ENCODE measurements at places on chromosomes 13 and 19.

GRCh38 chr13:98917116-98917515 is 60.7 kb downstream of the DOCK9 start:
- DNase-seq = no peak

DNA sequence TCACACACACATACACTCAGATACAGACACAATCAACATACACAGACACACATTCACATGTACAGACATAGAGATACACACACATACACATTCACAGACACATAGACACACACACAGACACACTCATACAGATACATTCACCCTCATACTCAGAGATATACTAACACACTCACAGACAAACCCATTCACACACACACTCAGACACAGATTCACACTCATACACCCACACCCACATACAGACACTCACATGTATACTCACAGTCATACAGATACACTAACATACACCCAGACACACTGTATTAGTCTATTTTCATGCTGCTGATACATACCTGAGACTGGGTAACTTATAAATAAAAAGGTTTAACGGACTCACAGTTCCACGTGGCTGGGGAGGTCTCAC is 30.8 kb downstream of the GJA3 start:
- no peak for DNase-seq

GRCh38 chr13:100184095-100184494 is 95.2 kb downstream of the PCCA start:
- no peak for DNase-seq

DNA sequence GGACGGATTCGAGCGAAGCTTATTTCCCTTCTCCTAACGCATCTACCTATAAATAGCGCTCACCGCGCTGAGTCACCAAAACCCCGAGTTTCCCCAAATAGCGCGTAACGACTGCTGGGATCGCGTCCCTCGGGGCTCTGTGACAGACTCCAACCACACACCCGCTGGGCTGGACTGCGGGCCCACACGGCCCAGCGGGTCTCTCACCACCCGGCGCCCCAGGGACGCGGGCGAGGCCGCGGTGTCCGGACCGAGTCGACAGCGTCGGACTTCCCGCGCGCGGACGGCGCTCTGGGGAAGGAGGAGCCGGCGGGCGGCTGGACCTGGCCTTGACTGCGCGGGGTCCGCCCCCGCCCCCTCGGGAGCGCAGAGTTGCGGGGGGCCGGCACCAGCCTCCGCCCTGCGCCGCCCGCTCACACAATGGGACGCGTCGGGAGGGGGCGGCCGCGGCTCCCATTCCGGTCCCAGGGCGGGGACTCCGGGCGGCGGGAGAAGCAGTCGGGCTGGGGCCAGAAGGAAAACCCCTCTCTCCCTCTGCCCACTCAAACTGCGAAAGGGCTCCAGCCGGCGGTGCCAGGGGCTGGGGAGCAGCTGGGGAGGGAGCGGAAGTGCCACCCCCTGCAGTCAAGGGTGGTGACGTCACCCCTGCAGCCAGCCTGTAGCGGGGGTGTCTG is 108.8 kb downstream of the KCNRG start:
- peak; percentile 97 for DNase-seq

DNA sequence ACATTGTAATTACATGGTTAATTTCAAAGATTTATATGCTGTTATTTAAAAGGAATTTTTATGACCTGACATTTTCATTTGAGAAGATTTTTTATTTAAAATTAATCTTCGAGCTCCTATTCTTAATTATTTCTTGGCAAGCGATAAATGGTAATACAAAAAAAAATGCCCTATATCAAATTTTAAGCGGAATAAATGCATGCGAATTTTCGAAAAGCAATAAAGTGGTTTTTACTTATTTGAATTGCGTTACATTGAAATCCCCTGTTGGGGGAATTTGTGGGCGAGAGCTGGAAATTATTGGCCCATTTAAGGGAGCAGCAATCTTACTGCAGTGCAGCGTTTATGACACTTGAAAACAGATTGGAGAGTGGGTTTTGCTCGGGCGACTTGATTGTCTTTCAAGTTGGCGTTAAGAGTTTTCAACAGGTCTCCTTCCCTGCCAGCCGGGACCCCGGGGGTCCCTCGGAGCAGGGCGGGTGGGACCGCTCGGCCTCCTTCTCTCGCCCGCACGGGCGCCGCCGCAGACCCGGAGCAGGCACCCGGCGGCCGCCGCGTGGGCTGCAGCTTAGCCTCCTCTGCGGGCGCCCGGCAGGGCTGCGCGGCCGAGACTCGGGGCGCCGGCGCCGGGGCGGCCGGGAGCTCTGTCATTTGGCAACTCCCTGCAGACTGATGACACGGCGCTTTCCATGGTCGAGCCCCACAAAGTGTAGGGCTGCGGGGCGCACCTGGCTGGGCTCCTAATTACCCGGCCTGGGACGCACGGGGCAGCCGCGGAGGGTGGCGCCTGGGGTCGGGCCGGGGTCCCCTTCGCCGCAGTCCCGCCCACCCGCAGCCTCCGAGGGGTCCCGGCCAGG is 255.1 kb upstream of the SOX21 start:
- no peak for DNase-seq

All from fibroblast of skin of right biceps (primary cell).